ENCODE measurements at places on chromosomes 5 and 9.

DNA sequence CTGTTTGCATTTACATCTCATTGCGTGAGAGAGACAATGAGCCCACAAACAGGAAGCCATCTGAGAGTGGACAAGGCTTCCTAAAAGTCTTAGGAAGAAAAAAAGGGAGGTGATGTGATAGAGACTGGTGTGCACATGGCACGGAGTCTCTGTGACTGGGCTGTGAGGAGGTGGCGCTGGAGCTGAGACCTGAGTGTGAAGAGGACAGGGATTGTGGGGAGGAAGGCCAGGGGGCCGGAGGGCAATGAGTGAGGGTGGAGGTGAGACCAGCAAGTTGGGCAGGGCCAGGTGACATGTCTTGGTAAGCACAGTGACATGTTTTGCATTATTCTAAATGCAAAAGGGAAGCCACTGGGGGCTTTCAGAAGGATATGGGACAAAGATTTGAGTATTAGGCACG lies 45.0 kb downstream of the TSPAN17 start:
- H3K4me3 ChIP-seq = no peak overlapping the region
- no peaks in the 10 kb centered on the region for H3K36me3 ChIP-seq
- H3K27ac ChIP-seq = no peak overlapping the region
- DNase-seq = no peak
- H3K27me3 ChIP-seq = peaks cover 82% of the 10 kb centered on the region

- H3K27ac ChIP-seq = peak overlapping the region; percentile 23
- no peak overlapping the region for H3K4me3 ChIP-seq
- H3K27me3 ChIP-seq = peaks cover 6% of the 10 kb centered on the region
- DNase-seq = no peak
- peaks cover 9% of the 10 kb centered on the region for H3K4me1 ChIP-seq
Measured at GRCh38 chr5:79560771-79561524, 47.0 kb upstream of the HOMER1 start.

GRCh38 chr5:589173-589572 lies 23.0 kb upstream of the CEP72 start:
- H3K27ac ChIP-seq = no peak overlapping the region
- H3K27me3 ChIP-seq = peaks cover 50% of the 10 kb centered on the region
- H3K4me1 ChIP-seq = no peaks in the 10 kb centered on the region
- H3K36me3 ChIP-seq = no peaks in the 10 kb centered on the region
- H3K4me3 ChIP-seq = no peak overlapping the region
- DNase-seq = no peak

DNA sequence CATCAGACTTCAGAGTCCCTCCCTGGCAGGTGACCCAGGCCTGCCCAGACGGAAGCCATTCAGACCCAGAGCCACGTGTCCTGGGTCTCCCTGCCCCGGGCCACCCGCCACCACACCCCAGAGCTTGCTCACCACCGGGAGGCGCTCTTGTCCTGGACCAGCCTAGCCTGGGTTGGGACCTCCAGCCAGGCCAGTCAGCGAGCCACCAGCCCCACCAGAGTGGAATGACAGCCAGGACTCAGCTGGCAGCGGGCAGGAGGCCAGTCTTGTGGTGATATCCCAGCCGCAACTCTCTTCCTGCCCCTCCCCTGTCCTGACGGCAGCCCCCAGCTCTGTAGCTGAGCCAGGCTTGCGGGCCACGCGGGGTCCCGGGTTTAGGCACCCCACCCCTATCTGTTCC lies 1.7 kb upstream of the PTGDS start:
- no peaks in the 10 kb centered on the region for H3K27me3 ChIP-seq
- peak overlapping the region; percentile 62 for H3K27ac ChIP-seq
- H3K36me3 ChIP-seq = no peaks in the 10 kb centered on the region
- H3K4me1 ChIP-seq = peaks cover 22% of the 10 kb centered on the region

GRCh38 chr5:149046196-149046829 lies 16.5 kb downstream of the SH3TC2 start:
- H3K27me3 ChIP-seq = peaks cover 6% of the 10 kb centered on the region
- no peaks in the 10 kb centered on the region for H3K4me1 ChIP-seq
- H3K4me3 ChIP-seq = no peak overlapping the region
- no peak for DNase-seq
- H3K36me3 ChIP-seq = no peaks in the 10 kb centered on the region
- no peak overlapping the region for H3K27ac ChIP-seq

DNA sequence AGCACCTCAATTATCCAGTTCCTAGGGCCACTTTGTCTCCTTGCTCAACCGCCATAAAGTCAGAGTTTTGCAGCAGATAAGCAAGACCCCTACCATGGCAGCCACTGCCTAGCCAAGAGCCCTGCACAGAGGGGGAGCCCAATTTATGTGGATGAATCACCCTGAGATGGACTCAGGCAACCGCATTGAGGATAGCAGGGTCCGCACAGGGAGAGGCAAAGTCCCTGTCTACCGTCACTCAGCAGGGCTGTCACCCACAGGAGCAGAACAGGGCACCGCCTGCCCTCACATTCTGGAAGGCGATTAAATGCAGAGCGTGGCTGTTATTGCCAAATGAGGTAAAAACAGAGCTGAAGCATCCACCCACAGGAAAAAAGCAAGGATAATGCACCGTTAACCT lies 1.7 kb downstream of the FBP2 start:
- H3K27me3 ChIP-seq = peaks cover 85% of the 10 kb centered on the region
- no peak for DNase-seq
- no peak overlapping the region for H3K27ac ChIP-seq

DNA sequence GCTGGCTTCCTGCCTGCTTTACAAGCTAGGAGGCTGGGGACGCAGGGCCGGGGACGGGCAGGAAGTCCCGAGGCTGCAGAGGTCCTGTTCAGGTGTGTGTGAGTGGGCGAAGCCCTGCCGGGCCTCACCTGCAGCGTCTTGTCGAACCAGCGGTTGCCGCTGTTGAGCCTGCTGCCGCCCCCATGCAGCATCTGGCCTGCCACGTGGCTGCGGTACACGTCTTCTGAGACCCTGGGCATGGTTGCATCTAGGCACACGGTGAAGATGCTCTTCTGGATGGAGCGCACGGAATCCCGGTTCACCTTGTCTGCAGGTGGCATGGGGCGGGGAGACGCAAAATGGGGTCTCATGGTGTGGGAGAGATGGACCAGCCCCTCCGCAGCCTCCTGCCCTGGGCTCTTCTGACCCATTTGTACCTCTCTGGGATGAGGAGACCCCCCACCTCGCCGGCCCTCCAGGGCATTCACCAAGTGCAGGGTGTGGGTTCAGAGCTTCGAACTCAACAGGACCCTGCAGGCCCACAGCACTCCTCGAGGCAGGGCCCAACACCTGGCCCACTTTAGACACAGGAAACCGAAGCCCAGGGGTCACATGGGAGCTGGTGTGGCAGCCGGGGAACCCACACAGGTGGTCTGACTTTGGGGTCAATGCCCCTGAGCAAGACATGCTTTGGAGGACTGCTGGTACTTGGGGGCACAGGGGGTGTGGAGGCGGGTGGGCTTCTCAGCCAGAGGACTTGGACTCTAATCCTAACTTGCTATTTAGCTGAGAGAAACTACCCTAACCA lies 10.0 kb downstream of the CRAT start:
- no peak for DNase-seq
- no peaks in the 10 kb centered on the region for H3K4me1 ChIP-seq
- no peak overlapping the region for H3K27ac ChIP-seq
- no peak overlapping the region for H3K4me3 ChIP-seq

GRCh38 chr5:91332267-91333045 lies 50.7 kb downstream of the ARRDC3 start:
- H3K27ac ChIP-seq = peak overlapping the region; percentile 71
- no peak overlapping the region for H3K4me3 ChIP-seq
- H3K4me1 ChIP-seq = peaks cover 18% of the 10 kb centered on the region
- H3K36me3 ChIP-seq = no peaks in the 10 kb centered on the region
- no peak for DNase-seq

- H3K36me3 ChIP-seq = peaks cover 2% of the 10 kb centered on the region
- no peak for DNase-seq
- no peaks in the 10 kb centered on the region for H3K27me3 ChIP-seq
- no peak overlapping the region for H3K4me3 ChIP-seq
- no peak overlapping the region for H3K27ac ChIP-seq
Measured at GRCh38 chr5:88262116-88262515, 6.5 kb downstream of the TMEM161B start.

GRCh38 chr5:152380415-152381123 lies 24.5 kb downstream of the NMUR2 start:
- no peak overlapping the region for H3K4me3 ChIP-seq
- DNase-seq = no peak
- H3K27me3 ChIP-seq = peaks cover 11% of the 10 kb centered on the region
- no peak overlapping the region for H3K27ac ChIP-seq
- peaks cover 3% of the 10 kb centered on the region for H3K36me3 ChIP-seq

GRCh38 chr9:110089681-110090370 lies 118.1 kb downstream of the C9orf152 start:
- peaks cover 2% of the 10 kb centered on the region for H3K36me3 ChIP-seq
- H3K27me3 ChIP-seq = no peaks in the 10 kb centered on the region
- H3K4me3 ChIP-seq = no peak overlapping the region
- no peak overlapping the region for H3K27ac ChIP-seq
- no peaks in the 10 kb centered on the region for H3K4me1 ChIP-seq
- DNase-seq = no peak

- H3K36me3 ChIP-seq = peaks cover 39% of the 10 kb centered on the region
- peak overlapping the region; percentile 90 for H3K27ac ChIP-seq
- H3K4me3 ChIP-seq = peak overlapping the region; percentile 95
Measured at GRCh38 chr5:55104036-55104772, 1.8 kb downstream of the GZMA start.

- H3K27me3 ChIP-seq = peaks cover 38% of the 10 kb centered on the region
- no peak overlapping the region for H3K4me3 ChIP-seq
- no peak overlapping the region for H3K27ac ChIP-seq
- DNase-seq = no peak
- no peaks in the 10 kb centered on the region for H3K36me3 ChIP-seq
Measured at GRCh38 chr5:37881359-37881758, 41.5 kb upstream of the GDNF start.

DNA sequence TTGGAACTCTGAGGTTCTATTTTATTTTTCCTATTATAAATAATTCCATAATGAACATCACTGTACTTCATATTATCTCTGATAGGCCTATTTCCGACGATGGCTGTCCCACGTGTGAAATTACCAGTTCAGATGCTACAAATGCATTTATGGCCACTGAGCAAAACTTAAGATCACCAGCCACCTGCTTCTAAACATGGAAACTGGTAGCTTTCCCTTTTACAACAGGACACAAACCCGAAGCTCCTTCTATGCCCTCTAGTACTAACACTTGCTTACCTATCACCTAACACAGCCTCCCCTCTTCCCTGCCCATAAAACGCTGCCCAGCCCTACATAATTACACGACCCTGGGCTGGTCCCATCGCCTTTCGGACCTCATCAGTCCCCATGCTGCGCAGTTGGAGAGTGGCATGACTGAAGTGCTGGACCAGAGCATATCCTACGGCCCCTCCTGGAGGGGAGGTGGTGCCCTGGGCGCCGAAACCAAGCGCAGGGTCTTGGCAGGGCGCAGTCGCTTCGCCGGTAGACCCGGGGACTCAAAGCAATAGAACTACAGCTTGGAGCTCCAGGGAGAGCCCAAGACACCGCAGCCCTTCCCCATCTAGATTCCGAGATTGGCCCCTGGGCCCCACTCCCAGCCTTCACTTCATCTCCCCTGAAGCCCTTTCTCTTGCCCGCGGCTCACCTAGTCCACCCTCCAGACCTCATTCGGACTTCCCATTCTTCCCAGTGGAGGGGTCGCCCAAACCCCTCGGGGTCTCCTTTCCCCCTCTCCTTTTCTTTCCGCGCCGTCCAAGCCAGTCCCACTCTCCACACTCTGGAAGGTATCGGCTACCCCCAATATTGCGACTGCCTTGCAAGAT lies 1.0 kb upstream of the SAP30L start:
- H3K27me3 ChIP-seq = no peaks in the 10 kb centered on the region
- peak overlapping the region; percentile 100 for H3K4me3 ChIP-seq
- H3K27ac ChIP-seq = peak overlapping the region; percentile 96
- peaks cover 39% of the 10 kb centered on the region for H3K36me3 ChIP-seq
- peaks cover 34% of the 10 kb centered on the region for H3K4me1 ChIP-seq
- no peak for DNase-seq

DNA sequence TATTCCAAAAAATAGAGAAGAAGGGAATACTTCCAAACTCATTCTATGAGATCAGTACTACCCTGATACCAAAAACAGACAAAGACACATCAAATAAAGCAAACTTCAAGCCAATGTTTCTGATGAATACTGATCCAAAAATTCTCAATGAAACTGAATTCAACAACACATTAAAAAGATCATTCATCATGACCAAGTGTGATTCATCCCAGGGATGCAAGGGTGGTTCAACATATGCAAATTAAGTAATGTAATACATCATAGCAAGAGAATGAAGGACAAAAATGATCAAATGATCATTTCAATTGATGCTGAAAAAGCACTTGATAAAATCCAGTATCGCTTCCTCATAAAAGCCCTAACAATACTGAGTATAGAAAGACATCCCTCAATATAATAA lies 4.9 kb upstream of the RCL1 start:
- no peak overlapping the region for H3K4me3 ChIP-seq
- peaks cover 4% of the 10 kb centered on the region for H3K36me3 ChIP-seq
- no peak for DNase-seq
- peaks cover 5% of the 10 kb centered on the region for H3K4me1 ChIP-seq
- H3K27me3 ChIP-seq = peaks cover 17% of the 10 kb centered on the region

DNA sequence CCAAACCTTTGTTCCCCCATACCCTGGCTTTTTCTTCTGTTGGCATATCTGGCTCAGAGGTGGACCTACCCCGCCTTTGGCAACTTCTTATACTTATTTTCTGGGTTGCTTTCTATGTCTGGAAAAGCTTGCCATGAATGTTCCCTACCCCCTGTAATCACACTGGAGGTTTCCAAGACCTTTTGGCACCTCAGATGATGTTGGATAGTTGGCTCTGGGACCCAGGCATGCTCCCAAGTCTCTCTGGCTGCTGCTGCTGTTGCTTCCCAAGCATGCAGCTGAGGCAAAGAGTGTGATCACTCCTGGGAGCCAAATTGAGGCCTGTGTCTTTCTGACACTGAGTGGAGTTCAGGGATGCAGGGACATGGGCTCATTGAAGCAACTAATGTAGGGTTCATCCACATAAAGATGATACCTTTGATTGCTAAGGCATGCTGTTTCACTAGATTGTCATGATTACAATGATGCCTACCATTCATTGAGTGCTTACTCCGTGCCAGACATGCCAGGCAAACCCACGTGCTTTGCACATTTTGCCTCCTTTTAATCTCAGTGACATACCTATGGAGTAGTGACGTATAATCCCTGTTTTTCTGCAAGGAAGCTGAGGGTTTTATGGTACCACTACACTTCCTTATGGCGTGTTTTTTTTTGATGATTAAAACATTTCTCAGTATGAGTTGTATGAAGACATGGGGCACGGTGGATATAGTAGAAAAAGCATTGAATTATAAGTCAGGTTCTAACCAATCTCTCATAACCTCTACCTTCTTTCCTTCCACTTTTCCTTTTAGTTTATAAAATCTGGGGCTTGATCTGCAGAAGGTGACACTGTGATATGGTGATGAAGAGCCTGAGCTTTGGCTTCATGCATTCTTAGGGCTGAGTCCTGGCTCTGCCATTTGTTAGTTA lies 73.1 kb downstream of the ARHGAP26 start:
- H3K27ac ChIP-seq = peak overlapping the region; percentile 70
- no peaks in the 10 kb centered on the region for H3K27me3 ChIP-seq
- H3K36me3 ChIP-seq = peaks cover 10% of the 10 kb centered on the region
- H3K4me3 ChIP-seq = no peak overlapping the region
